Pulmonary artery endothelial cell (primary cell): ENCODE measurements at places on chromosomes 16 and 17. TPM values are rescaled to one million over a fixed set of nuclear protein-coding genes. Genes with fewer than 3 reads are reported as not detected.

The AGRP gene
- not detected in 2 replicates for total RNA-seq

The DNAAF1 gene
- under 0.01 and 0.07 TPM in 2 replicates for total RNA-seq

The KRT31 gene
- total RNA-seq, result not detected in 2 replicates

The OTOP3 gene
- not detected in 2 replicates for total RNA-seq

The UNC13D gene
- 7.3 and 7.6 TPM in 2 replicates for total RNA-seq

The SPNS1 gene
- total RNA-seq, result 28.8 and 32.7 TPM in 2 replicates

The CRYBA1 gene
- not detected in 2 replicates for total RNA-seq

The QPRT gene
- 0.04 and 0.13 TPM in 2 replicates for total RNA-seq

The P2RX1 gene
- total RNA-seq, result 0.11 TPM in 1 of 2 replicates, not detected in the other

The AIPL1 gene
- not detected in 2 replicates for total RNA-seq
